Bronchus fibroblast of lung (primary cell): ENCODE measurements at places on chromosomes 13 and 19. TPM values are rescaled to one million over a fixed set of nuclear protein-coding genes. Genes with fewer than 3 reads are reported as not detected.

The ERVV-1 gene
- not detected in 2 replicates for total RNA-seq

The DBP gene
- total RNA-seq = 4.2 and 4.5 TPM in 2 replicates

The NPAS1 gene
- 0.15 and 0.34 TPM in 2 replicates for total RNA-seq

The IZUMO4 gene
- total RNA-seq = 1.0 TPM in 2 replicates

The RFX1 gene
- 4.5 and 5.0 TPM in 2 replicates for total RNA-seq

The C1QTNF9 gene
- total RNA-seq = not detected in 2 replicates

The MAMSTR gene
- total RNA-seq = 5.0 and 5.2 TPM in 2 replicates

The NXNL1 gene
- total RNA-seq = not detected in 2 replicates

The PSG11 gene
- total RNA-seq = not detected in 2 replicates

The ZNF600 gene
- total RNA-seq = 1.5 and 1.6 TPM in 2 replicates

The CYP4F3 gene
- total RNA-seq = not detected in 2 replicates

The SLC7A10 gene
- not detected in 2 replicates for total RNA-seq

The C19orf81 gene
- total RNA-seq = not detected in 2 replicates

The FGF22 gene
- total RNA-seq = 0.30 and 0.34 TPM in 2 replicates

The MCEMP1 gene
- total RNA-seq = not detected in 2 replicates

The ZNF583 gene
- 1.2 and 2.2 TPM in 2 replicates for total RNA-seq

The NLRP4 gene
- not detected in 2 replicates for total RNA-seq

The ASPDH gene
- total RNA-seq = not detected in 2 replicates

The ACER1 gene
- total RNA-seq = 0.15 TPM in 1 of 2 replicates, not detected in the other

The ZNF761 gene
- 7.2 and 9.1 TPM in 2 replicates for total RNA-seq

The PSG1 gene
- total RNA-seq = not detected in 2 replicates

The SSC5D gene
- 0.89 and 1.7 TPM in 2 replicates for total RNA-seq

The DENND1C gene
- total RNA-seq = not detected in 2 replicates

The CACNA1A gene
- total RNA-seq = 0.15 and 0.17 TPM in 2 replicates

The C5AR1 gene
- 0.15 and 0.17 TPM in 2 replicates for total RNA-seq

The ZNF175 gene
- 1.6 and 3.0 TPM in 2 replicates for total RNA-seq

The EEF2 gene
- 2,452 and 2,593 TPM in 2 replicates for total RNA-seq

The SLC10A2 gene
- not detected in 2 replicates for total RNA-seq

The MEIOSIN gene
- not detected in 2 replicates for total RNA-seq

The WDR87 gene
- not detected in 2 replicates for total RNA-seq

The ATP12A gene
- total RNA-seq = under 0.01 TPM in 1 of 2 replicates, not detected in the other

The LRRC25 gene
- 0.15 TPM in 1 of 2 replicates, not detected in the other for total RNA-seq

The PCSK4 gene
- total RNA-seq = 1.2 and 1.6 TPM in 2 replicates

The FFAR2 gene
- not detected in 2 replicates for total RNA-seq

The CD22 gene
- total RNA-seq = under 0.01 TPM in 1 of 2 replicates, not detected in the other
